Putamen (tissue), 1 donor: ENCODE measurements at places on chromosomes 6 and 20.

GRCh38 chr6:137845460-137845859 lies 21.6 kb upstream of the TNFAIP3 start:
- no peak for DNase-seq

DNA sequence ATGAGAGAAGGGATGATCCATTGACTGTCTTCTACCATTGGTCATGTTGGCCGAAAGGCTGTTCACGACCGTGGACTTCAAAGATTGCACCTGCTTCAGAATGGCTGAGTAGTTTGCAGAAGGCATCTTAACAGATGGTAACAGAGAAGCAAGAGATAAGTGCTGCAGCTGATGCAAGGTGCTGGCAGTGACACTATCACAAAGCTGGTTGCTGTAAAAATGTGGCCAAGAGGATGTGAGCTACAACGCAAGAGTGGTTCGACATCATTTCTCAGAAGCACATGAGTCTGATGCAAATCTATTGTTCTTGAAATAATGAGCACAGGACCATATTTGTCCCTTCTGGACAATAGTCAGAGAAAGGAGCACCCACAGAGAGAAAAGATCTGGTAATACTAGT lies 27.0 kb upstream of the ANKEF1 start:
- DNase-seq, result no peak

GRCh38 chr6:110493253-110493800 lies 16.9 kb upstream of the SLC22A16 start:
- no peak for DNase-seq

DNA sequence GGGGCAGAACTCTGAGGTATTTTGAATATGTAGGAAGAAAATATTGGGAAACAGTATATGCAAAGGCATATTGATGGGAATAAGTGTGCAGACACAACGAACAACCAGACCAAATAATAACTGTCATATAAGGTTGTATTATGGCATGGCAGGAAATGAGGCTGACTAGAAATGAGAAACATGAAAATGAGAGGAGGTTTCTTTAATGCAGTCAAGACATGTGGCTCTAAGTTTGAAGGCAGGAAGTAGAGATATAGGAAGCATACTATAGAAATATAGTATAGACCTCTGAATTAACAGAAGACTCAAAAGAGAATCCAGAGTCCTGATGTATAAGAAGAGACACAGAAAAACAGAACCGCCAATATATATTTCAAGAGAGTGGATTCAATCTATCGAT lies 459.7 kb upstream of the PTCHD4 start:
- no peak for DNase-seq

GRCh38 chr20:64042054-64042781 lies 6.2 kb downstream of the C20orf204 start:
- DNase-seq, result no peak

DNA sequence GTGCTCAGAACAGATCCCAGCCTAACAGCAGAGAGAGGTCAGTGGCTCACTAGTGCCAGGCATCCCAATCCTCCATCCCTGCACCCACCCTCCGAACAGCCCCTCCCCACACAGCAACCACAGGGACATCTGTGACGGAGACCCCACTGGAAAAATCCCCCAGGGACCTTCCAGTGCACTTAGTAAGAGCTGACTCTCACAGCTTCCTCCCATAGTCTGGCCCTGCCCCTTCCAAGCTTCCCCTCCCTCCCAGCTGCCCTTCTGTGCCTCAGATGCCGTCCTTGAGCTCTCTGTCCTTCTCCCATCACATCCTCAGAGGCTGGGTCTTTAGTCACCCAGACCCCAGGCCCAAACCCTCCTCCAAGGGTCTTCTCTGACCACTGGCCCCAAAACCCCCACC lies 9.7 kb upstream of the THBS2 start:
- no peak for DNase-seq

GRCh38 chr6:157193443-157193996 lies 129.8 kb downstream of the TMEM242 start:
- no peak for DNase-seq

GRCh38 chr6:166955121-166955864 lies 1.1 kb downstream of the RNASET2 start:
- DNase-seq, result no peak

- DNase-seq, result no peak
Measured at GRCh38 chr6:157822245-157823000, 623 bp upstream of the SNX9 start.

- no peak for DNase-seq
Measured at GRCh38 chr6:41500561-41500960, 45.6 kb upstream of the FOXP4 start.

DNA sequence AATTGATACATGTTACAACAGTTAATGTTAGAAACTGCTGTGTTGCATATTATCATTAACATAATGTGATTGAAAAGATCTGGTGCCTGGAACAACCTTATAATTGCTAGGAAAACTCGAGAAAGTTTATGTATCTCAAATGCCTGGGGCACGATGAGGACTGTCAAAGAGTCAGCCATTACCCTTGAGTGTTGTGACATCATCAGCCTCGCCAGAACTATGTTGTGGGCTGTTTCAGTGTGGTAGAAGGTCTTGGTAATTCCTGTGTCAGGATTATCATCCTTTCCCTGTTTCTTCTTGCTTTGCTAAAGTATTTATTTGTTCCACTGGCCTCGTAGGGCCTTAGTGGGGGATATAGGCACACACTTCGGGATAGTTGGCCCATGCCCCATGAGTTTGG lies 185.1 kb downstream of the DTNBP1 start:
- DNase-seq, result no peak
